ENCODE measurements at places on chromosomes 6 and 20.

- DNase-seq = no peak
Measured at GRCh38 chr6:157542414-157543160, 161.6 kb downstream of the ZDHHC14 start.

- DNase-seq = no peak
Measured at GRCh38 chr6:35139470-35139869, 1.7 kb downstream of the TCP11 start.

DNA sequence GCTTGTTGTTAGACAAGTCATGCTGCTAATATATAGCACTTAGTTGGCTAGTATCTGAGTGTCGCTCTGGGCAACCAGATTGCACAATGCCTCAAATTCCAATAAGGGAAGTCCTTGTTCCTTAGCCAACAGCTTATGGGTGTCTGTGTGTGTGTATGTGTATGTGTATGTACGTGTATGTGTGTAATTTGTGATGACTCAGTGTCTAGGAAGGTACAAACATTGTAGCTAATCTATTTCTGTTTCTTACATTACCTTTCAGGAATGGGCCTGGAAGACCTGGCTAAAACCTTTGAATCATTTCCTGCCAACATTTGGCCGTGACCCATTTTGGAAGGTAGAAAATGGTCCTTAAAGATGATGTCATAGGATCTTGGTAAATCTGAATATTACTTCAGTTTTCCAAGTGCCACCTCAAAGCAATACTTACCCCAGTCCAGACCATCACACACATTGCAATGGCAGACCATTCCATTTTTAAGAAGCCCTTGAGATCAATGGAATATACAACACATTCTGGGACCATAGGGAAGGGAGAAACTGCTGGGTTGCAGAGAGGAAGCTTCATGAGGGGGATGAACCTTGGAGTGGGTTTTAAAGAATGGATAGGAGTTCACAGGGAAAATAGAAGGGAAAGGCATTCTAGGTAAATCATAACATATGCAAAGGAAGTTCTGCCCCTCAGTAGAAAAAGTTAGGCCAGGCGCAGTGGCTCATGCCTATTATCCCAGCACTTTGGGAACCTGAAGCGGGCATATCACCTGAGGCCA lies 25.1 kb downstream of the NEDD9 start:
- DNase-seq = no peak

GRCh38 chr20:25035921-25036320 lies 22.0 kb downstream of the ACSS1 start:
- no peak for DNase-seq

DNA sequence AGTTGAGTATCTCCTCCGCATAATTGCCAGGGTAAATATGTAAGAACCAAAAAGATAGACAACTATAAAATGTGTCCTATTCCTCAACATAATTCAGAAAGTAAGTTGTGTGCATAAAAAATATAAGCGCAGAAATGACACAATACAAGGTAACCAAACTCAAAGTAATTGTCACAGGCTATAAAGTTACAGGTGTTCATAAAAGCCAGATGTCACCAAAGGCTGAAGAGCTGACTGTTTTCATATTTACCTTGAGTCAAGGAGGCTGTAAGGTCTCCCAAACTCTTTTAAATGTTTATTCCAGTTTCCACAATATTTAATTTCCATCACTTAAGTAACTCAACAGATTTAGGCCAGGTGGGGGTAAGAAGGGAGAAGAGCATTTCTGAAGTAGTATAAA lies 192.2 kb upstream of the MARCKS start:
- no peak for DNase-seq

DNA sequence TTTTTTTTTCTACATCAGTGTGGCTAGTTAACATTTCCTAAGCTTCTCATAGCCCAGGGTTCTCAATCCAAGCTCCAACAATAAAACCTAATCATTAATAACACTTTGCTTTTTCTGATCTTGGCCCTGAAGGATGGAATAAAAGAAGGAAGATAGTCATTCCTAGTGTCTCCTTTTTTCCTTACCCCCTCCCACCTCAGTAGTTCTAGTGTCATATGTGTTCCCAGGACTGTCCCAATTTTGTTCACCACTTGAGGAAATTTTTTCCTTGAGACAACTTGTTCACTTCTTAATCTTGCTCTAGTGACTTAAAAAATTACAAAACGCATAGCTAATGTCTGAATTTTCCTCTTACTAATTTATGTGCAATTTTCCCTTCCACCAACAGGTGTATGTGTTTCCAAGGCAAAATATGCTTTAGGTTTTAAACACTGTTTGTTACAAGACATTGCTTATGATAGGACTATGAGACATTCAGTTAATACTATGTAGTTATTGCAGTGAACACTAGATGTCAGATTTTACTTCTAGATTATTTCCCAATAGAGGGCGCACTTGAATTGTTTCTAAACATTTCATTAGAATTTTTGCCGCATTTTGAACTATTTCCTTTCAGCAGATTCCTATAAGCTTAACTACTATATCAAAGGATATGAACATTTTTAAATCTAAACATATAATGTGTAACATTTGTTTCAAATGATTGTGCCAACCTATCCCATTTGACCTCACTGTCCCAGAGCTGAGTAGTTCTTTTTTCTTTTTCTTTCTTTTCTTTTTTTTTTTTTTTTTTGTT lies 18.5 kb upstream of the C6orf141 start:
- peak; percentile 10 for DNase-seq

DNA sequence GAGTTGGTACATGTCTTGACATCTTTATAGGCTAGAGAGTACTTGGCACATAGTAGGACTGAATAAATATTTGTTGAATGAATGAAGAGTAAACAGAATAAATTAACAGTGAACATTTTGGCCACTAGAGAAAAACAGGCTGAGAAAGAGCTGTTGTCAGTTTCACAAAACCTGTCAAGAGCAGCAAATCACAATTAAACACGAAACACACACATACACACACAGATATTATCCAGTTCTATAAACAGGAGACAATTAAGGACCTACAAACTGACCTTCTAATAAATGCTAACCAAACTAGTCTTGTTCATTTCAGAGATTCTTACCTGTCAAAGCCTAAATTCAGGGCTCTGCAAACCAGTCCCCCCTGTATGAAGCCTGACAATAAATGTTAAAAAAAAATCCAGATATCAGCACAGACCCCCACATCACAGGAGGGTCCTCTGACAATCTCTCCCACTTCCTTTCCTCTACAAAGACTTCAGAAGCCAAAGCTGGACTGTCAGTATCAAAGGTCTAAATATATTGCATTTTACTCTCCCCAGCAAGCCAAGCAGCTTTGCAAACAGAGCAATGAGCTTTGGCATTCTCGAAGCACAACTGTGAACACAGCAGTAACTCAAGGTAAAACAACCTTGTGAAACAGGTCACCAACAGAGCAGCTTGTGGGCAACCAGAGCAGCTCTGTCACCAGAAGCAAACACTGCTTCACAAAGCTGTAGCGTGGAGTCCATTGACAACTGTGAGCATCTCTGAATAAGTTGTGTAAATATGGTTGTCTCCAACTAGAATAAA lies 229.9 kb downstream of the TBXT start:
- no peak for DNase-seq
